ENCODE measurements at places on chromosomes 2 and 18. TPM values are rescaled to one million over a fixed set of nuclear protein-coding genes. Genes with fewer than 3 reads are reported as not detected.

GMCL1 gene
- total RNA-seq = 63.8 TPM

TRIP12 gene
- 252 TPM for total RNA-seq

RMDN2 gene
- total RNA-seq = 4.7 TPM

SLC14A1 gene
- not detected for total RNA-seq

LRRTM4 gene
- total RNA-seq = not detected

ACSL3 gene
- 167 TPM for total RNA-seq

OR6B2 gene
- total RNA-seq = not detected

PAPOLG gene
- 14.7 TPM for total RNA-seq

- DNase-seq = no peak
- H3K27me3 ChIP-seq = no peaks in the 10 kb centered on the region
- H3K27ac ChIP-seq = no peak overlapping the region
- H3K4me3 ChIP-seq = peak overlapping the region; percentile 69
Observed at GRCh38 chr2:28809927-28810326, 707 bp upstream of the SPDYA start.

- H3K4me3 ChIP-seq = no peak overlapping the region
- DNase-seq = no peak
- H3K27ac ChIP-seq = no peak overlapping the region
- H3K4me1 ChIP-seq = no peaks in the 10 kb centered on the region
- H3K27me3 ChIP-seq = peaks cover 17% of the 10 kb centered on the region
- no peaks in the 10 kb centered on the region for H3K36me3 ChIP-seq
Observed at GRCh38 chr2:120818441-120818920, 82.8 kb downstream of the GLI2 start.

GRCh38 chr18:48657447-48658120 is 118.8 kb downstream of the CTIF start:
- H3K4me1 ChIP-seq = peaks cover 21% of the 10 kb centered on the region
- peaks cover 6% of the 10 kb centered on the region for H3K36me3 ChIP-seq
- no peaks in the 10 kb centered on the region for H3K27me3 ChIP-seq
- no peak overlapping the region for H3K27ac ChIP-seq

DNA sequence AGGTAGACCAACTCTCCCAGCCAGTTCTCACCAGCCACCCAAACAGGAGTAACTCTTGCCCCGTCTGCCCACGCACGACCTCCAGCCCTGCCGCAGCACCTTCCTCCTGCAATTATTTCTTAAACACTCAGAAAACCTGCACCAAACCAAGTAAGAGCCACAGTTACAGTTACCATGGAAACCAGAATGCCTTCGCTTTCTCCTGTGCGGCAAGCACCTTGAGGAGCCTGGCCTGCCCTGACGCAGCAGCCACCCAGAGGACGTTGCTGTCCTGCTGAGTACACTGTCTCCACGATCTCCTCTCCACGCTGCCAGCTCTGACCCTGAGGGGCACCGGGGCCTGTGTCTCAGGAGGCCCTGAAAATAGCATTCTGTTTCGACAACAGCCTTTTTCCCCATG is 94.3 kb upstream of the SMIM21 start:
- no peak for DNase-seq
- no peak overlapping the region for H3K27ac ChIP-seq
- H3K27me3 ChIP-seq = peaks cover 13% of the 10 kb centered on the region
- no peaks in the 10 kb centered on the region for H3K4me1 ChIP-seq
- H3K36me3 ChIP-seq = no peaks in the 10 kb centered on the region
- no peak overlapping the region for H3K4me3 ChIP-seq

DNA sequence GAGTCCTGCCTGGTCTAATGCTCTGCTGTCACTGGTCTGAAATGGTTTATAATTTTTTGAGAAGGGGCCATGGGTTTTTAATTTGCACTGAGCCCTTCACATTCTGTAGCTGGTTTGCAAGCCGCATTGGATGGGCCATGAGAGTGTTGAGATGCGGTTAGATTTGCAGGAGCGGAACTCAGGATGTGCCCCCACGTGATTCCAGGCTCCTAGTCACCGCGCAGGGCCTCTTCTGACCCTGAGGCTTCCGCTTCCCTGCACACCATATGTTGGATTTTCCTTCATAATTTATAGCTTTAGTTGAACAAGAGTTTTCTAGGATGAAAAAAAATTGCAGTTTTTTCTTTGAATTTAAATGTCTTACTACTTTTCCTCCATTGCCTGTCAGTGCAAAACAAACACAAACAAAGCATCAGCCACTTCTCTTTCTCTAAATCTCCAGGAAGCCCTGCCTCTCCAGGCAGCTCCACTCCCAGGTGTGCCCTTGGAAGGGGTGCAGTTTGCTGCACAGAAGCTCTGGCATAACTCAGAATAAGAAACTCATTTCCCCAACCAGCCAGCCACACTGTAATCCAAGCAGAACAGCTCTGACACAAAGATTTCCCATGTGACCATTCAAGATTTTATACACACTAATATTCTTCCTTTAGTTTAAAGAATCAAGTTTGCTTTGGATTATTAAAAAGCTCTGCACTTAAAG is 18.4 kb upstream of the TPO start:
- H3K4me3 ChIP-seq = no peak overlapping the region
- H3K4me1 ChIP-seq = no peaks in the 10 kb centered on the region
- no peaks in the 10 kb centered on the region for H3K27me3 ChIP-seq
- no peak overlapping the region for H3K27ac ChIP-seq
- no peaks in the 10 kb centered on the region for H3K36me3 ChIP-seq

DNA sequence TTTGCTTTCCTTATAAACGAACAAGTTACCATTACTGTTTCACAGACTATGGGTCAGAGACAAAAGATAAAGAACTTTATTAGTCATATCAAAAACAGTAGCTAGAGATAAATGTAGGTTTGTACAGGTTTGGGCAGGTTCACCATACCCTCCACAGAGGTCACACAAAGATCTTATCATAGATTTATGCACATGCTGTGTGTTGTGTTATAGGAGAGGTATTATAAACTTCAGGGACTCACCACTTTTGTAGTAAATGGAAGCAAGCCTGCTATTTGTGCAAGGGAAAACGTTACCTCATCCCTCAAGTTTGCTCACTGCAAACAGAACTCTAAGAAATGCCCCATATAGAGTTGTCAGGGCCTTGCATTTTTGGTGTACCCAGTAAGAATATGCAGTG is 584.5 kb upstream of the LRRTM1 start:
- H3K4me1 ChIP-seq = no peaks in the 10 kb centered on the region
- H3K27me3 ChIP-seq = no peaks in the 10 kb centered on the region
- H3K36me3 ChIP-seq = no peaks in the 10 kb centered on the region
- DNase-seq = no peak

DNA sequence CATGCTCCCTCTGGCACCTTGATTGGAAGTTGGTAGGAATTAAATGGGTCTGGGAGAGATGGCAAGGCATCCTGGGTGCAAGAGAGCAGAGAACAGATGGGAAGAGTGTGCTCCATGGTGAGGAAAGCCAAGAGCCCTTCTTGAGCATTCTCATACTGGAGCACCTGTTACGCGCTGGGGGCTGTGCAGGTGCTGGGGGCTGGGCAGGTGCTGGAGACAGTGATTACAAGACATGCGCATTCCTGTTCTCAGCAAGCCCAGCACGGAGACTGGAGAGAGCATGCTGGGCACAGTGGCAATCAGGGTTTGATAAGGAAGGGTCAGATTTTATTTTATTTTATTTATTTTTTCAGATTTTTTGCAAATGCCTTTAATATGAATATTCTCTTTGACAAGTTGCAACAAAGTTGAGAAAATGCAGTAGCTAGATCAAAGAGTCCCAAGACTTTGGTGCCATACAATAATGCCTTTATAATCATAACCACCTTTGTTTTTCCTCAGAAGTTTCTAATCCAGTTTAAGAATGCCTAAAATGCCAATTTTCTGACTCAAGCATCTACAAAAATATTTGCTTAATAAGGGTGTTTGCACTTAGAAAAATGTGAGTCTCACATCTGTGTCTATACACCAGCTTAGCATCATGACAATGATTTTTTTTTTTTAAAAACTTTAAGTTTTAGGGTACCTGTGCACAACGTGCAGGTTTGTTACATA is 193.3 kb downstream of the RNF152 start:
- peaks cover 10% of the 10 kb centered on the region for H3K27me3 ChIP-seq
- no peak overlapping the region for H3K27ac ChIP-seq
- no peak for DNase-seq
- no peaks in the 10 kb centered on the region for H3K4me1 ChIP-seq
- no peak overlapping the region for H3K4me3 ChIP-seq
- no peaks in the 10 kb centered on the region for H3K36me3 ChIP-seq

GRCh38 chr18:55448420-55448819 is 139.6 kb downstream of the TCF4 start:
- H3K27ac ChIP-seq = no peak overlapping the region
- no peak overlapping the region for H3K4me3 ChIP-seq
- H3K4me1 ChIP-seq = no peaks in the 10 kb centered on the region
- no peak for DNase-seq
- no peaks in the 10 kb centered on the region for H3K36me3 ChIP-seq
- peaks cover 28% of the 10 kb centered on the region for H3K27me3 ChIP-seq

DNA sequence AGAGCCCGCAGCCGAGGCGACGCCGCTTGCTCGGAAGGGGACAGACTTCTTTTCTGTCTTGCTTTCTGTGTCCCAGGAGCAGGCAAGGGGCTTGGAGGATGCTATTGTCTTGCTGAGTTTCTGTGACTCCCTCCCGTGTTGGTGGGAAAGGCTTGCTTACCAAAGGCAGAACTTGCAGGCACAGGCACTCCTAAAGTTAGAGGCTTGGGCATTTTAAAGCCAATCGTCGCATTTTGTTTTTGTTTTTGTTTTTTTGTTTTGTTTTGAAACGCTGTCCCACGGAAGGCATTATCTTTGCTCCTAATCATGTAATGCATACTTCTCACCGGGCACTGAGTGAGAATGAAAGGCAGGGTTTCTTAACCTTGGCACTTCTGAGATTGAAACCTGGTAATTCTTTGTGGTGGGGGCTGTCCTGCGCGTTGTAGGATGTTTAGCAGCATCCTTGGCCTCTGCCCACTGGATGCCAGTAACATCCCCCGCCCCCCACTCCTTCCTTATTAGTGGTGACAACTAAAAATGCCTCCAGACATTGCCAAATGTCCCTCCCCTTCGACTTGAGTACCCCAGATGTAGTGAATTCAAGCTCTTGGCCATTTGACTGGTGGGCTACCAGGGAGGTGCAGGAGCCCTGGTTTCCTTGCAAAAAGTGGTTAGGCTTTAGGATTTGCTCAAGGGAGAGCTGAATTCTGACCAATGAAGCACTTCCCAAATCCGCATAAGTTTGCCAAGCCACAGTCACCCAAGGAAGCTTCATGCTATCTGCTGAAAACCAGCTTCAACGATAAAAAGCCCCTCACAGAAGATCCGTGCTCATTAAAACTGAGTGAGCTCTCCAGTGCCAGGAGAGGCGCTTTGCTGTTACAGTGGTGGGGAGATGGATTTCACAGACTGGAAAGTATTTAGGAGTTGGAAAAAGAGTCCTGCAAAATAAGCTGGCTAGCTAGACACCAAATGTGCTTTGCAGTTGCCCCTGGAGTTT is 1.2 kb downstream of the ANTXR1 start:
- H3K36me3 ChIP-seq = peaks cover 11% of the 10 kb centered on the region
- peaks cover 86% of the 10 kb centered on the region for H3K27me3 ChIP-seq
- no peak overlapping the region for H3K27ac ChIP-seq
- DNase-seq = no peak
- peak overlapping the region; percentile 69 for H3K4me3 ChIP-seq

GRCh38 chr2:98123286-98123685 is 36.3 kb downstream of the VWA3B start:
- H3K4me1 ChIP-seq = no peaks in the 10 kb centered on the region
- H3K36me3 ChIP-seq = no peaks in the 10 kb centered on the region
- no peak for DNase-seq
- H3K27ac ChIP-seq = no peak overlapping the region

DNA sequence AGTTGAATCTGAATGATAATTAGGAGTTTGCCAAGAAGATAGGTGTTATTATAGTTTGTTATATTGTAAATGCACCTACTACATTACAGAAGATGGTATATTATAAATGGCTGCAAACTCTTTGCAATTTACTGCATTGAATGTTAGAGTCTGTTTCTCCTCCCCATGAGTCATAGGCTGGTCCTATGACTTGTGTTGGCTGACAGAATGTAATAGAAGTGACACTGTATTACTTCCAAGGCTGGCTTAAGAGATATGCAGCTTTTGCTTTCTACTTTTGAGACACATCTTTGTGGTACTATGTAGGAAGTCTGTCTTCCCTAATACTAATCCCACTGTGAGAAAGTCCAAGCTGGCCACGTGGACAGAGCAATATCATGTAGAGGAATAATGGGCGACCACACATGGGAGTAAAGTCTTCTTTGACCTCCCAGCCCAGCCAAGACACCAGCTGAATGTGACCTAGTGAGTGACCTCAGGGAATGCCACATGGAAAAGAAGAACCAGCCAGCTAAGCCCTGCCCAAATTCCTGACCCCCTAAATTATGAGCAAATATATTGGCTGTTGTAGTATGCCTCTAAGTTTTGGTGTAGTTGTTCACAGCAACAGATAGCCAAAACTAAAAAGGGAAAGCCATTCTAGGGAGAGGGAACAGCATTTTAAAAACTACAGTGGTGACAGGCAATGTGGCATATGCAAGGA is 6.8 kb upstream of the DDX1 start:
- H3K4me1 ChIP-seq = no peaks in the 10 kb centered on the region
- H3K36me3 ChIP-seq = no peaks in the 10 kb centered on the region
- DNase-seq = no peak

DNA sequence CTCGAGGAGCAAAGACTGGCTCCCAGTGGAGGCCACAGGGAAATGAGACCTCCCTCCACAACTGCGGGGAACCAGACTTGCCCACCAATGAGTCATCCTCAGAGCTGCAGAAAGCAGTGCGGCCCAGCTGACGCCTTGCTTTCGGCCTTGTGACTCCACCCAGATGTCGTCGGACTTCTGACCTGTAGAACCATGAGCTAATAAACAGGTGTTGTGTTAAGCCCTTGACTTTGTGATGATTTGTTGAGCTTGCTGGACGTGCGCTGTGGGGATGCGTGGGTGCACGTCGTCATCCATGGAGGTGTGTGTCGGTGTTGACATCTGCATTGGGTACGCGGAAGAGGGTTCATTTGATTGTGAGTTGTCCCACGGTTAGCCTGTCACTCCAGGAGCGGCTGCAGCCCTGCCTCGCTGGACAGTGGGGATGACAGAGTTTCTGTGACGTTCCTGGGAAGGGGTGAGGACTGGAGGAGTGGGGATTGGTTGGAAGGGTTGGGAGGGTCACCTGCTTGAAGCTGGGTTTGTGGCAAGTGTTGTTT is 154.1 kb downstream of the SH3BP4 start:
- H3K27ac ChIP-seq = no peak overlapping the region
- H3K4me3 ChIP-seq = no peak overlapping the region
- H3K36me3 ChIP-seq = no peaks in the 10 kb centered on the region
- DNase-seq = no peak
- H3K4me1 ChIP-seq = peaks cover 7% of the 10 kb centered on the region
- peaks cover 21% of the 10 kb centered on the region for H3K27me3 ChIP-seq

GRCh38 chr2:3282056-3282998 is 95.3 kb downstream of the EIPR1 start:
- H3K4me1 ChIP-seq = no peaks in the 10 kb centered on the region
- no peak overlapping the region for H3K4me3 ChIP-seq
- peaks cover 10% of the 10 kb centered on the region for H3K36me3 ChIP-seq
- H3K27ac ChIP-seq = no peak overlapping the region

DNA sequence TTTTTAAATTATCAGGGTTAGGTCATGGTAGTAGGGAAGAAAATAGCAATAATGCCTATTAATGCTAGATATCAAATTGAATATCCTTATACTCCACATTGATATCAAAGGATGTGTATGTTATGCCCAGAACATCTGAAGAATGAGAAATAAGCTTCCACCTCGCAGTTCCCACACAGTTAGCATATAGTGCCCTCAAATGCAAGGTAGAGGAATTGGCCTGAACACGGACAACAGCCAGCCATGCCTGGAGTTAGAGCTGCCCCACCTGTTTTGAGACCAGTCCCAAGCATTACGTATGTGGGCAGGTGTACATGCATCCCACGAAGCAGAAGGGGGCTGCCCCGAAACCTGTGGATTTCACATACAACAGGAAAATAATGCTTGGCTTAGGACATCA is 79.6 kb downstream of the SUMO1 start:
- no peaks in the 10 kb centered on the region for H3K4me1 ChIP-seq
- DNase-seq = peak; percentile 30
- H3K4me3 ChIP-seq = no peak overlapping the region
- H3K27me3 ChIP-seq = no peaks in the 10 kb centered on the region

Measured in Calu3 (cell line).